Mesothelial cell of epicardium (in vitro differentiated cells): ENCODE measurements at places on chromosomes 6 and 20.
A peak's percentile ranks its signal among the peaks of the same experiment; 100 is the strongest.

DNA sequence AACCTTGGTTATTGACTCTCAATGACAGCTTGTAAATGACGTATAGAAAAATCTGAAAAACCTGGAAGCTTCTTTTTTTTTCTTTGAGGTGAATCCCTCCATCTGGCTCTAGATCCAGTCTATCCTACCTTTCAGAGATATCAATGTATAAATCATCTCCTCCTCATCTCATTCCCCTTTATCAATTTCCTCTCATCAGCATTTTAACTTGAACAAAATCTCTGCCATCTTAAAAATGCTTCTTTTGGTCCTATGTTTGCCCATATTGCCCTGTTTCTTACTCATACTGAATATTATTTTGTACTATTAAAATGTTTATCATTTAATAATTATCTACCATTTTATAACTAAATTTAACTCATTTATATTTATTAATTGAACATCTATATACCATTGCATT lies 306.7 kb upstream of the TSHZ2 start:
- H3K27me3 ChIP-seq: peaks cover 62% of the 10 kb centered on the region
- H3K36me3 ChIP-seq: no peaks in the 10 kb centered on the region
- no peak overlapping the region for H3K4me3 ChIP-seq
- H3K4me1 ChIP-seq: no peaks in the 10 kb centered on the region

DNA sequence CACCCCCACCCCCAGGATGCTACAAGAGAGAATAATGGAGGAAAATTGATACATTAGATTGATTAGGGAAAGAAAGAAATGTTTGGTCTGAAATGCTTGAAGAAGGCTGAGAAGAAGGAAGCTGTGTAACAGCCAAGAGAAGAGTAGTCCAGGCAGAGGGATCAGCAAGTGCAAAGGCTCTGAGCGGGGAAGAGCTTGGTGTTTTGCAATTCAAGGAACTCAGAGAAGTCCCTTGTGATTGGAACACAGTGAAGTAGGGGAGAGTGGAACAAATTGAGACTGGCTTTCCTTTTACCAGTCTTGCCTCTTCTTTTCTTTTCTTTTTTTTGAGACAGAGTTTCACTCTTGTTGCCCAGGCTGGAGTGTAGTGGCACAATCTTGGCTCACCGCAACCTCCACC lies 76.6 kb upstream of the CHD6 start:
- no peak overlapping the region for H3K4me3 ChIP-seq
- H3K27me3 ChIP-seq: peaks cover 28% of the 10 kb centered on the region
- no peak overlapping the region for H3K27ac ChIP-seq
- no peak for DNase-seq
- peaks cover 8% of the 10 kb centered on the region for H3K4me1 ChIP-seq

DNA sequence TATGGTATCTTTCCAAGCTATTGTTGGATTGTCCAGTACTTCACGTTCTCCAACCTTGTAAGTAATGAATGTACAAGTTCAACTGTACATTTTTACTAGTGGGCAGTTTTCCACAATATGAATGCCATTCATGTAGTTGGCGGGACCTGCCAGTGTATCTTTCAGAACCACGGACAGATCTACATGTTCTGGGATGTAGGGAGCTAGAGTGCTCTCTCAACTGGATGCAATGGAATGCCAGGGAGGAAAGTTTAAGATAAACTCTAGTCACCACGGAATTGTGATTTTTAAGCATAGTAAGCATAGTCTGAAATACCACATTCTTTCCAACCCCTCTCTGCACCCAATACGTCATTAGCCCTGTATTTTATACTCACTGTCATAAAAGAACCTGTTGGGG lies 21.5 kb upstream of the HLA-C start:
- no peaks in the 10 kb centered on the region for H3K4me1 ChIP-seq
- H3K36me3 ChIP-seq: no peaks in the 10 kb centered on the region
- H3K27me3 ChIP-seq: peaks cover 65% of the 10 kb centered on the region
- no peak overlapping the region for H3K4me3 ChIP-seq

- H3K27me3 ChIP-seq: peaks cover 2% of the 10 kb centered on the region
- no peaks in the 10 kb centered on the region for H3K36me3 ChIP-seq
- peak; percentile 63 for DNase-seq
Observed at GRCh38 chr6:157823001-157823527, at the start of gene SNX9. SNX9 (plus strand) TSS chr6:157823246; CDS start chr6:157823435, 189 bp downstream.

DNA sequence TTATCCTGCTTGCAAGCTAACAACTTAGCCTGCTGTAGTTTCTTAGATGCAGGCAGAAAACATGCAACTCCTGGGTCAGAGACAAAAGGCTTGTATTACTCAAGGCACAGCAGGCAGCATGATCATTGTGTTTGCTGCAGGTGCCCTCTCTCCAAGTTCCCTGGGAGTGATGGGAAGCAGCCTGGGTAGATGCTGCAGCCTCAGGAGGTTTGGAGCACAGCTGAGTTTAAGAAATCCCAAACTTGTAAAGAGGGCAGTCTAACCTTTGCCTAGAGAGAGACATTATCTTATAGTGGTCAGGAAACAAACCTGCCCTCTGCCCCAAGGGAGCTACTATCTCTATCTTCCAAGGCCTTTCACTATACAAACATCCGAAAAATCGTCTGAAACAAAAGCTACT lies 61.1 kb downstream of the PFDN4 start:
- no peaks in the 10 kb centered on the region for H3K27me3 ChIP-seq
- no peak for DNase-seq
- H3K27ac ChIP-seq: no peak overlapping the region
- no peak overlapping the region for H3K4me3 ChIP-seq

DNA sequence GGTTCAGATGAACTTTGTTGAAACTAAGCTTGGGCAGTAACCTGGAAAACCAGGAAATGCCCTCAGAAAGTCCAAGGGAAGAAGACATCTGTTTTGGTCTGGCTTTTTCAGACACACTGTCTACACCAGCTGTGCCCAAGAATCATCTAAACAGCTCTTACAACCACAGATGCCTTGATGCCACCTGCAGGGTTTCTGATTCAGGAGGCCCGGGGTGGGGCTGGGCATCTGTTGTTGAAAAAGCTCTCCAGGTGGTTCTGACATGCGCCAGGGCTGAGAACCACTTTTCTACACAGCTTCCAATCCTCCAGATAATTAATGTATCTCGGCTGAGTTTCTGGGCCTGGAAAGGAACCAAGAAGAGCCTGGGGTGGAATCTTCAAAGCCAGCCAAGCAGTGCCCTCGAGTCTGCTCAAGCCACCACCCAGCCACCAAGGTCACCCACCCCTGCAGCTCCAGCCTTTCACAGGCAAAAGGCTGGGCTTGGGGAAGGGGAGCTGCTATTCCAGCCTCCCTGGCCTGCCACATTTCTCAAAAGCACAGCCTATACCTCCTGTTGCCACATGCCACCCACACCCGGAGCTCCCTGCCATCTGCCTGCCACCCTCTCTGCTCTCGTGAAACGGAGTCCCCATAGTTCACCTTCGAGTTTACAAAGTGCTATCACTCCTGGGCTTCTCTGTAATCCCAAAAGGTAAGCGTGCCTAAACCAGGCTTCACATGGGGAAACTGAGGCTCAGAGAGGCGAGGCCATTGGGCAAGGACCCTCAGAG lies 9.4 kb downstream of the MDGA1 start:
- peaks cover 16% of the 10 kb centered on the region for H3K27me3 ChIP-seq
- DNase-seq: no peak
- H3K4me1 ChIP-seq: no peaks in the 10 kb centered on the region
- H3K4me3 ChIP-seq: no peak overlapping the region
- no peak overlapping the region for H3K27ac ChIP-seq
- H3K36me3 ChIP-seq: no peaks in the 10 kb centered on the region

DNA sequence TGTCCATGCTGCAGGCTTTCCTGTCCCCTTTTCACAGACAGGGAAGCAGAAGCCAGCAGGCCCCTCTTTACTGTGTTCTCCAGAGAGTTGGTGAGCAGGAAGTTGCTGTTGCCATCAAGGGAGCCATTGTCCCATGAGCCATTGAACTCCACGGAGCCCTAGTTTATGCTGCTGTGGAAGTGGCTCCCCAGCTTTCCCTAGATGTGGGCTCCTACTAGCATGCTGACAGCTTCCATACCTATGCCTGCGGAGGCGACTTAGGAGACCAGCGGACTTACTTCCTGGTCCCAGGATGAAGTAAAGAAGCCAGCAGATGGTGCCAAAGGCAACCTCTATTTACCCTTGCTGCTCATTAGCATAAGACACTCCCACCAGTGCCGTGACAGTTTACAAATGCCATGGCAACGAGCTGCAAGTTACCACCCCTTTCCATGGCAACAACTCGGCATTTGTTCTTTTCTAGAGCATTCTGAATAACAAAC lies 30.8 kb upstream of the FKBP1A start:
- no peak for DNase-seq
- H3K27ac ChIP-seq: no peak overlapping the region
- H3K27me3 ChIP-seq: peaks cover 5% of the 10 kb centered on the region
- no peaks in the 10 kb centered on the region for H3K36me3 ChIP-seq
- H3K4me1 ChIP-seq: no peaks in the 10 kb centered on the region

GRCh38 chr20:54155736-54156317 lies 18.0 kb downstream of the CYP24A1 start:
- no peak overlapping the region for H3K4me3 ChIP-seq
- no peak overlapping the region for H3K27ac ChIP-seq
- no peaks in the 10 kb centered on the region for H3K36me3 ChIP-seq
- H3K4me1 ChIP-seq: no peaks in the 10 kb centered on the region
- peaks cover 2% of the 10 kb centered on the region for H3K27me3 ChIP-seq

- H3K4me1 ChIP-seq: no peaks in the 10 kb centered on the region
- no peak for DNase-seq
- no peaks in the 10 kb centered on the region for H3K27me3 ChIP-seq
- peaks cover 25% of the 10 kb centered on the region for H3K36me3 ChIP-seq
- H3K4me3 ChIP-seq: no peak overlapping the region
- H3K27ac ChIP-seq: no peak overlapping the region
Observed at GRCh38 chr20:19908576-19908975, 108.6 kb upstream of the NAA20 start.

DNA sequence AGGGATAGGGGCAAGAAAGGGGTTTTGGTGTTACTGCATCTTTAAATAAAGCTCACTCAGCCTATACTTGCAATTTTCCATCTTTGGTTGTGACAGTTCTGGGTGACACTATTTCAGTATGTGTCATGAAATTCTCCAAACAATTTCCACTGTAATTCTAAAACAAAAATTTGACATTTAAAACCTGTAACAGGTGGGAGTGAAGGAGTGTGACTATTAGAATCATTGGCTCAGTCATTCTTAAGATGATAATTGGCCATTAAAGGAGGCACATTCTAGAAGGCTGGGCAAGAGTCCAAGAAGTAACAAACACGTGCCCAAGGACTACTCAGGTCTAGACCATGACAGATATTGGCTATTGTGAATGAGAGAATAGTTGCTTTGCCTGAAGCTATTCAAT lies 153.3 kb upstream of the ARG1 start:
- no peaks in the 10 kb centered on the region for H3K27me3 ChIP-seq
- H3K36me3 ChIP-seq: no peaks in the 10 kb centered on the region
- no peak overlapping the region for H3K4me3 ChIP-seq
- no peak for DNase-seq

GRCh38 chr20:63917811-63918210 lies 22.9 kb downstream of the DNAJC5 start:
- H3K4me1 ChIP-seq: no peaks in the 10 kb centered on the region
- peaks cover 24% of the 10 kb centered on the region for H3K36me3 ChIP-seq
- H3K27ac ChIP-seq: no peak overlapping the region

DNA sequence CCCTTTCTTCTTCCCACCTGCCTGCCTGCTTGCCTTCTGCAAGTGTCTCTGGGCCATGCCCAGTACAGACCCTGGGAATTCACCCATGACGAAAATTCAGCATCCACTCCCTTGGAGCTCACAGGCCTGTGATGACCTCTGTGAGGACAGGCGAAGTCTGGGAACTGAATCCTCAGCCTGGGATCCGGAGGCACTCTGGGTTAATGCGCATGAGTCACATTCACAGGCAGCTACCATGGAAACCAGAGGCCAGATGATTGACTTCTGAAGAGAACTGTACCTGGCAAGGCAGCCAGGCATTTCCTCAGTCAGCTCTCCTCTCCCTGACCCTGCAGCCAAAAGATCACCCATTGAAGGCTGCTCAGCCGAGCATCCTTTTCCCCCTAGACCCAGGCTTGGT lies 41.0 kb downstream of the SLC9A8 start:
- H3K36me3 ChIP-seq: peaks cover 25% of the 10 kb centered on the region
- H3K27ac ChIP-seq: no peak overlapping the region
- peaks cover 32% of the 10 kb centered on the region for H3K4me1 ChIP-seq
- no peak overlapping the region for H3K4me3 ChIP-seq
- H3K27me3 ChIP-seq: peaks cover 2% of the 10 kb centered on the region
- DNase-seq: no peak

DNA sequence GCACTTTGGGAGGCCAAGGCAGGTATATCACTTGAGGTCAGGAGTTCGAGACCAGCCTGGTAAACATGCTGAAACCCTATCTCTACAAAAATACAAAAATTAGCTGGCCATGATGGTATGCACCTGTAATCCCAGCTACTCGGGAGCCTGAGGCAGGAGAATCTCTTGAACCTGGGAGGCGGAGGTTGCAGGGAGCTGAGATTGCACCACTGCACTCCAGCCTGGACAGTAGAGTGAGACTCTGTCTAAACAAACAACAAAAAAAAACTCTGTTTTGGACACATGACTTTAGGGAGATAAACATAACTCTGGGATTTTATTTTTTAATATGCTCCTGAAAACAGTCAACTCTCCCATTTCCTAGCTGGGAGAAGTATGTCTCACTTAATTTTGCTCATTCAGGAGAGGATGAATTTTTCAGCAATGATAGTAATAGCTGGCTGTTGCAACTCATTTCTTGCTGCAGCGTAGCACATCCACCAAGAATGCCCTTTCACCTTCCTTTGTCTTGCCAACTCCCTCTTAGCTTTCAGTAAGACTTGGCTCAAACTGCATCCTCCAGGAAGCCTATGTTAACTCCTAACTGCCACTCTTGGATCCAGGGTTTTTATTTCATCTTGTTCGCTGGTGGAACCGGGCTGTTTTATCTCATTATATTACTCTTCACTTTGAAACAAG lies 24.3 kb downstream of the TOP1 start:
- no peak overlapping the region for H3K4me3 ChIP-seq
- H3K36me3 ChIP-seq: peaks cover 2% of the 10 kb centered on the region
- DNase-seq: no peak
- no peak overlapping the region for H3K27ac ChIP-seq
- peaks cover 73% of the 10 kb centered on the region for H3K4me1 ChIP-seq

- no peaks in the 10 kb centered on the region for H3K36me3 ChIP-seq
- DNase-seq: no peak
- H3K4me1 ChIP-seq: peaks cover 7% of the 10 kb centered on the region
Observed at GRCh38 chr6:131982740-131983259, 31.6 kb upstream of the CCN2 start.

- peak overlapping the region; percentile 99 for H3K27ac ChIP-seq
- DNase-seq: no peak
- H3K4me3 ChIP-seq: peak overlapping the region; percentile 92
- H3K4me1 ChIP-seq: peaks cover 20% of the 10 kb centered on the region
Observed at GRCh38 chr6:45377043-45377553, 636 bp downstream of the SUPT3H start.

GRCh38 chr6:135173242-135173988 lies 7.7 kb upstream of the MYB start:
- no peaks in the 10 kb centered on the region for H3K36me3 ChIP-seq
- no peak for DNase-seq
- H3K27me3 ChIP-seq: peaks cover 24% of the 10 kb centered on the region
- no peaks in the 10 kb centered on the region for H3K4me1 ChIP-seq

- no peak overlapping the region for H3K27ac ChIP-seq
- no peaks in the 10 kb centered on the region for H3K4me1 ChIP-seq
- no peaks in the 10 kb centered on the region for H3K36me3 ChIP-seq
- DNase-seq: no peak
- H3K27me3 ChIP-seq: peaks cover 8% of the 10 kb centered on the region
Observed at GRCh38 chr20:60583741-60584140, 625.5 kb downstream of the CDH26 start.

GRCh38 chr20:19566226-19566945 lies 191.7 kb upstream of the RIN2 start:
- H3K27me3 ChIP-seq: peaks cover 26% of the 10 kb centered on the region
- H3K4me3 ChIP-seq: no peak overlapping the region
- no peak overlapping the region for H3K27ac ChIP-seq
- no peaks in the 10 kb centered on the region for H3K4me1 ChIP-seq
- DNase-seq: no peak
